Activated CD8-positive, alpha-beta memory T cell treated with anti-CD3 and anti-CD28 coated beads, Interleukin-2, amount 50 U/mL, for 48 hours (primary cell): ENCODE measurements at places on chromosomes 7 and 10.
A peak's percentile ranks its signal among the peaks of the same experiment; 100 is the strongest.

DNA sequence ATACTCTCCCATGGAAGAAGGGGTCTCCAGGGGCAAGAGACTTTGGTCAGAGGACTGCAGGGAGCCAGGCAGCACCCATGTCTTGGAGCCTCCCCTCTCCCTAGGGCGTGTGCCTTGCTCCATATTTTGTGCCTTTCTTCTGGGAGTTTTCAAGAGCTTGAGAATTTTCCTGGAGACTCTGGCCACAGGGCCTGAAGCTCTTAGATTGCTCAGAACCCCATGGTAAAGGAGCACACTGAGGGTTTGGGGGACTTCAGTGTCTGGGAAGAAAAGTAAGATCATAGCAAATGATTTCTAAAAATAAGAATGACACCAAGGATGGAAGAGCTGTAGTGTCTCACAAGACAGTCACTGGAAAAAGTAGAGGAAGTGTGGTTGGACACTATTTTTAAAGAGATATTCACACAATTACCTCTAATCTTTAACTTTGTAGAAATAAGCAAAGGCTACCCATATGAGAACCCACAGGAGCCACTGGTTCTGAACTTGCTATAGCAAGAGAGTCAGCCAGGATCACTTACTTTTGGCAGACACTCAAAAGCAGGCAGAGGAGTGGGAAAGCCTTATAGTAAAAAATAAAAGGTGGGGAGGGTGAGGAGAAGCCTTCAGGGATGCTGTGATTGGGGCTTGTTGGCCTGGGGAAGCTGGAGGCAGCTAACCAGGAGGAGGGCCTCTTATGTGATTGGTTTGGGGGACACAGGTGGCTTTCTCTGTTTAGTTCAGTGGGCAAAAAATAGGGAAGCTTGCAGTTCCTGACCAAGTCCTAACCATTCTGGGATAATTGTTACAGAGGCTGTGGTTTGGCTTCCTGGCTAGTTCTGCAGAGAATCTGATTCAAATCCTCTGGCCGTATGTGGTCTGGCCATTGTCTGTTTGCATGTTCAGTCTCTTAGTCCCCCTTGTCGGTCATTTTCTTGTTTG, 5.1 kb upstream of the CSGALNACT2 start:
- no peak for DNase-seq

DNA sequence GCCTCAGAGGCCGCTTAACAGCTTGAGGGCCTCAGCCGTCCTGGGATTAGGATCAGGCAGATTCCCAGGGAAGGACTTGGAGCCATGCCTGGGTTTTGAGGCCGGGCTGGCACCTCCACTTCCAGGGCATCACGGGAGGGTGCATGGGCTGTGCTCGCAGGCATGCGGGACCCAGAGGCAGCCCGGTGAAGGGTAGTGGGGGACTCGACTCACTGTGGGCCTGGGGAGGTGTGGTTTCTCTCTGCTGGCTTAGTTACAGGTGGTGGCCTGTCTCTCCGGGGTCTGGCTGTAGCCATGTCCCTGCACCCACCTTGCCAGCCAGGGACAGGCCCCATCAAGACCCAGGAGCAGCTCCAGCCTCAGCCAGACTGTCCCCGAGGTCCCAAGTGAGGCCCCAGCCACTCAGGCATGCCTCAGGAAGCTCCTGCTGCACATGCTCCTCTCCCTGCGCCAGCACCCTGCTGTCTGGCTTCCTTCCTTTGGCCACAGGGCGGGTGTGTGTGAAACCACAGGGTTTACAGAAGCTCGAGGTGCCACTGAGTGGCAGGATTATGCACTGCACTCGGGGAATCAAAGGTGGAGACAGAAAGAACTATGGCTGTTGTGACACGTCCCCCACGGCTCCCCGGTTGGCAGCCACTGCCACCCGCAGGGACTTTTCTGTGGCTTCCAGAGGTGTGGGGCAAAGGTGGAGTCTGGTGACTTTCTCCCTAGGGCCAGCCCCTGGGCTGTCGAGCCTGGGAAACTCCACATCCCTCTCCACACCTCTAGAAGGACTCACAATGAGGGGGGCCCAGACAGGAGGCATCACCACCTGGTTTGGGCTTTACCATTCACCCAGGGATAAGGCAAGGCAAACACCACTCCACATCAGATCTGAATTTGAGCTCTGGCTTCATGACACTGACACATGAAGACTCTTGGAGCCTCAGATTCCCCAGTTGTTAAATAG, 19.7 kb downstream of the GOLGA7B start:
- peak; percentile 87 for DNase-seq

DNA sequence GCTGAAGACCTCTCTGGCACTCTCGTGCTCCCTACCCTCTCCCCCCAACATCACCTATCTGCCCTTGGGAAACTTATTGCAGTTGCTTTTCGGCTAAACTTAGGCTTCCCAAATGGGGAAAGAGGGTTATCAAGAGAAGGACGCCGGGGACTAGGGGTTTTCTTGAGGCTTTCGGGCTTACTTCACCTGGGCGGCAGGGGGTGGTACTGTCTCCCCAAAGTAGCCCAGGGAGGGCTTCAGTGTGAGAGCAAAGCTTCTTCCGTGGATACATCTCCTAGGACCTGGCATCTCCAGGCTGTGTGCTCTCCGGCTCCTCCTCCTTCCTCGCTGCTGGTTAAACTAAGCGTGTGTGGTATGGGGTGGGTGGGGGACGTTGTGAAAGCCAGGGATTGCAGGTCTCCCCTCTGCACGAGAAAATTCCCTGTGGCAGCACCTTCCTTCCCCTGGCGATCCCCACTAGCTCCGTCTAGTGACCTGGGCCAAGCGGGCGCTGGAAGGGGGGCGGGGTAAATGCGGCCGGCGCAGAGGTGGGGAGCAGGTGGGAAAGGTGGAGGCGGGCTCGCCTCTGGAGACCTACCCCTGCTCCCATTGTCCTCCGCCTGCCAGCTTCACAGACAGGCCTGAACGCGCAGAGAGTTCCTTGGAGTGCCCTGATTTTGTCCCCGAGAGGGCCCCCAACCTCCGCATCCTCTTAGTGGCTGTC, 1.1 kb downstream of the PLXDC2 start:
- no peak for DNase-seq

DNA sequence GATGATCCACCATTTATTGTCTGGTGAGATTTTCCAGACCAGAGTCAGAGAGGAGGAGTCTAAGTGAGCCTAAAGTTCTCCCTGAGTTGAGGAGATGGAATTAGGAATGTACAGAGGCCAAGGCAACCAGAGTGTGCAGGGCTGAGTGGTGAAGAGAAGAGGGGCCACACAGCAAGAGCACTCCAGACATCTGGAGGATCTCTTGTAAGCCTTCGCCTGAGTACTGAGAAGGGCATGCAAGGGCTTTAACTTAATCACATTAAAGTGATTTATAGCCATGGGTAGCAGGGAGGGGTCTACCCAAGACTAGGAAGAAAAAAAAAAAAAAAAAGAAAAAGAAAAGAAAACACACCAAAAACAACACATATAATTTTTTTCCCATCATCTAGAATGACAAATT, 1190.4 kb downstream of the GATA3 start:
- DNase-seq, result no peak

DNA sequence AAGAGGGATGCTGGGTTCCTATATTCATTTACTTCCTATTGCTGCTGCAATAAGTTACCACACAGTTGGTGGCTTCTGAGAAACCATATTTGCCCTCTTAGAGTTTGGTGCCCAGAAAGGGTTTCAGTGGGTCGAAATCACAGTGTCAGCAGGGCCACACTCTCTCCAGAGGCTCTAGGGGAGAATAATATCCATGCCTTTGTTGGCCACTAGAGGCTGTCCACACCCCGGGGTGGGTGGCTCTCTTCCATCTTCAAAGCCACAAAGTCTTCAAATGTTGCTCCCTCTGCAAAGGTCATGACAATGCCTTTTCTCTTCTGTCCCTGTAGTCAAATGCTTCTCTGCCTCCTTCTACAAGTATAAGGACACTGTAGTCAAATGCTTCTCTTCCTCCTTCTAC, 989.4 kb downstream of the CCSER2 start:
- no peak for DNase-seq

GRCh38 chr10:91185239-91185875, 35.1 kb upstream of the PCGF5 start:
- DNase-seq, result no peak

DNA sequence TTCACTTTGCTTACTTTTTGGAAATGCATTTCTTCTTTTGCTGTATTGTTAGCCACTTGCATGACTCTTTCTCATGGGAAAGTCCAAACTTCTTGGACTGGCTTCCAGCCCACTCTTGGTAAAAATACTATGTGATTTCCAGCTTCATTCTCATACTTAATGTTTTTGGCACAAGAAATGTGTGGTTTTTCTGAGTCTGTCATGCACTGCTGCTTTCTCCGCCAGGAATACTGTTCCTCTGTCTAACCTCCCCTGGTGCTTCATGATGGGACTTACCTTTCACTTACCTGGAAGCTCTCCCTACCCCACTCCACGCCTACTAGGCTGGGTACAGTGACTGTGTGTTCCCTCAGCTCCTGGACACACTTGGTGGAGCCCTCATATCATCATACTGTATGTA, 18.7 kb downstream of the MGAM2 start:
- DNase-seq, result no peak

- DNase-seq, result no peak
Observed at GRCh38 chr7:70218006-70218405, 619.7 kb downstream of the AUTS2 start.

GRCh38 chr10:47360419-47361040, 12.4 kb downstream of the RBP3 start:
- DNase-seq, result no peak

- no peak for DNase-seq
Observed at GRCh38 chr7:92720604-92721350, 115.6 kb downstream of the CDK6 start.

- no peak for DNase-seq
Observed at GRCh38 chr10:42933448-42934340, 143.2 kb upstream of the RET start.

GRCh38 chr7:82039621-82040020, 269.8 kb upstream of the HGF start:
- no peak for DNase-seq

DNA sequence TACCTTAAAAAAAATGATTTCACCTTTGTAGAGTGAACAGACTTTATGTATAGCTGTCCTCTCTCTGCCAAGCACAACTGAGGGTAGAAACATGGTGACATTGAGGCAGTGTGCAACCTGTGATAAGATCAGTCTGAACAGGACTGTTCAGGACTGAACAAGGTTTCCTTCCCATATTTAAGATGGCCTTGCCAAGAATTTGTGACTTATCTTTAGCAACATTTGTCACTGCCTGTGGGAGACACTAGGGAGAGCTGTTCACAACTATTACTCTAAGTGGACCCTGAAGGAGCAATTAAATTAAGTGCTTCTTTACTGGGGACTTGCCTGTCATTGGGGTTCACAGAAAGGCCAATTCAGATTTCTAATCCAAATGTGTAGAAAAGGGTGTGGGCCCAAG, 6.7 kb downstream of the OR13A1 start:
- DNase-seq, result no peak

DNA sequence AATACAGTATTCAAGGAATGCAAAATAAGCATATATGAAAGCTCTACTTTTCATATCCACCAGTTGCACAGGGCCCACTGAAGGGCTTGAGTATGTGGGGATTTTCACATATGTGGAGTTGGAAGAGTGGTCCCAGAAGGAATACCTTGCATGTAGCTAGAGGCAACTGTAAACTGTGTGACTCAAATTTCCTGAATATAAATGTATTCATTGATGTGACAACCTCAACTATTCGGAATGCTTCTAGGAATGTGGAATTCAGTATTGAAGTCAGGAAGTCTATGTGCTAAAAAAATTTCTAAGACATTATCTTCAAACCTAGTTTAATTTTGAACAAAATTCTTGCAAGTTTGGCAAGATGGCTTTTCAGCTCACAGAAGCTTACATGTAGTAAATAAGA, 695.5 kb upstream of the SEMA3D start:
- DNase-seq, result no peak

DNA sequence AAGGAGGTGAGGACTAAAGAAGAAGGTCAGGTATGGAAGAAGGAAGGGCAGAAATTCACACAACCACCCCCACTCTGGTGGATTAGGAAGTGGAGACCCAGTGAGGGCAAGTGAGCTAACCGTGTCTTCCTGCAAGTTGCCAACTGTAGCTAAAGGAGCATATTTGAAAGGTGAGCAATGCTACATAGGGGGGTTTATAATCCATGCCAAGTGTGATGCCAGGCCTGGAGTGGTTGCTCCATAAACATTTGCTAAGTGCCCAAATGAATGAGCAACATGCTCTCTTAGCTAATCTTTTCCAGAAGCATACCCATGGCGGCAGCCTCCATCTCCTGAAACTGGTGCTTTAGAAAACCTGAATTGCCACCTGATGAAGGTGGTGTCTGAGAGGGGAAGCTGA, 121.6 kb downstream of the LRRC18 start:
- no peak for DNase-seq

DNA sequence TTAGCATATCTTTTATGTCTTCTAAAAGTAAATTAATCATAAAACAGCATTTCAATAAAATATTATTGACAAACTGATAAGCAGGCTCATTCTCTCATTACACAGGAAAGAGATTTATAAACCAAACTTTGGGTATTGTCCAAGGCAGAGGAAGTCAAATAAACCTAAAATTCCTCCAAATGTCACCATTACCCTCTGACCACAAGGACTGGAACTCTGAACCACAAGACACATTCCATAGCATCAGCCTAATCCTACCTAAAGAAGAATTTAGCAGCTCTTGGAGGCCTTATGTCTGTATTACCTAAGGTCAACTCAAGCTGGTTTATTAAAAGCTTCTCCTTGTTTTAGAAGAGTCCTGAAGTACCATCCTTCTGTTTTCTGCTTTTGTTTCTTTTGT, 82.4 kb upstream of the SLC13A1 start:
- no peak for DNase-seq

- DNase-seq, result no peak
Observed at GRCh38 chr10:14326581-14326980, 4.1 kb downstream of the FRMD4A start.

GRCh38 chr7:29274146-29275017, 79.8 kb downstream of the CHN2 start:
- no peak for DNase-seq

DNA sequence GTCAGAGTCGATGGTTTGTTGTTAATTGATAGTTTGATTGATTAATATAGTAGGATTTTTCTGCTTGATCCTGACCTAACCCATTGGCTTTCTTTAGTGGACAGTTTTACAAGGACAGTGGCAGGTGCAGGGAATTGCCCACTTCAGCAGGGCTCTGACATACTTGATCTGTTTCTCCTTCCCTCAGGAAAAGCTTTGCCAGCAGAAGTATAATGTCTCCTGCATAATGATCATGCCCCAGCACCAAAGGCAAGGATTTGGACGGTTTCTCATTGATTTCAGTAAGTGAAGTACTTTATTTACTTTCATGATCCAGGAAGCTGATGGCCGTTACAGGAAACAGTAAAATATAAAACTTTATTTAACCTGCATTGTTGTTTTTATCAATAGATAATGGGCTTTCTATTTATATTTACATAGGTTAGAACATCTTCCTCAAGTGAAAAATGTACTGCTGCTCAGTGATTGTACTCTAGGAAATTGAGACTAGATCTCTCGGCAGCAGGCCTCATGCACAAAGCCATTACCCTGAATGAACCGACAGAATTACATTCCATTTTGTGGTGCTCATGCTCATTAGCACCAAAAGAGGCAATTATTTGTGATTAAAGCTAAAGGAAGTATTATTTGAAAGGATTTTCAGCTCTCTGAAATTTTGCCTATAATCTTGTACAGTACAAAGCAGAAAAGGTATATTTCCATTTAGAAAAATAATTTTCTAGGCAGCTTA, 122.5 kb upstream of the SAMD8 start:
- no peak for DNase-seq

- no peak for DNase-seq
Observed at GRCh38 chr7:55965805-55966421, 1.5 kb downstream of the NIPSNAP2 start.

- no peak for DNase-seq
Observed at GRCh38 chr10:63464402-63465292, 1.1 kb downstream of the JMJD1C start.
